WERI-Rb-1 (cell line): ENCODE measurements at places on chromosomes 3 and 15.

DNA sequence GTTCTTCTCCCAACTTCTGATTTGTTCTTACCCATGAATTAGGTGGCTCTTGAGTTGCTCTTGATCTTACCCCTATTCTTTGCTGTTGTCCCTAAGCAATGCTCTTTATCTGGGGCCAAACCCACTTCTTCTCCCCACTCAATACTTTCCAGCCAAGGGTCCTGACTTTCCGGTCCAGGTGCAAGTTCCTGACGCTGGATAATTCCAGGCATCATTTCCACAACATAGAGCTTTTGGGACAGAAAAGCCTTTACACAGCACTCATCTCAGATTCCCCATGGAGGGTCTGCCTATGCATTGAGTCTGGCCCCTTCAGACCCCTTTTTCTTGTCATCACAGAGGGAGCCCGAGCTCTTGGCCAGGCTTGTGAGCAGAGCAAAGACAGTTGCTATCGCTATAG lies 85.4 kb upstream of the BOC start:
- no peak for DNase-seq

DNA sequence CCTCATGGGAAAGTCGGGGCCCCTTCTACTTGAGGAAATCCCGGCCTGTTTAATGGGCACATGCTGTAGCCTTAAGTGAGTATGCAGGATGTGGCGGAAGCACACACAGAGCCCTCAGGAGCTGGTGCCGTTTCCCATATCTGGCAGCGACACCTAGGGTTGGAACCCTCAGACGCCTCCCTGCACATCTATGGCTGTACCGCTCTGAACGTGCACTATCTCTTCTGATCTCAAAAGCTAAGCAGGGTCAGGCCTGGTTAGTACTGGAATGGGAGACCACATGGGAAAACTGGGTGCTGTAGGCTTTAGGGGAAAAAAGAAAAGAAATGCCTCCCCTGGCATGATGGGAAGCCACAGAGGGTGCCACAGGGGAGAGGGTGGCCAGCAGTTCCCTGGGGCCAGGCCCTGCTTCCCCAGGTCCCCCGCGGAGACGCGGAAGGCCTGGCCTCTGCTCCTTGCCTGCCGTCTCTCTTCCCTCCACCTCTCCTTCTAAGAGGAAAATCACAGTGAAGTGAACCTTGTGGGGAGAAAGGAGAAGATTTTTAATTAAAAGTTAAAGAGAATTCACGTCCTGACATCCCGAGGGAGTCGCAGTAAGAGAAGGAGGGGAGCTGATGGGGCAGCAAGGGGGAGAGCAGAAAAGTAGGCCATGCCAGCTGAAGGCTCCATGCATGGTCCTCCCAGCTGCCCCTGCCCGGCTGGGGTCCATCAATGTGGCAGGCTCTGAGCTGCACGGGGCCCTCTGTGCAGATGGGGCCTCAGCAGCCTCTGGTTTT lies 60.5 kb upstream of the TMEM115 start:
- DNase-seq: no peak

GRCh38 chr3:17747890-17748247 lies 5.4 kb upstream of the TBC1D5 start:
- DNase-seq: no peak

DNA sequence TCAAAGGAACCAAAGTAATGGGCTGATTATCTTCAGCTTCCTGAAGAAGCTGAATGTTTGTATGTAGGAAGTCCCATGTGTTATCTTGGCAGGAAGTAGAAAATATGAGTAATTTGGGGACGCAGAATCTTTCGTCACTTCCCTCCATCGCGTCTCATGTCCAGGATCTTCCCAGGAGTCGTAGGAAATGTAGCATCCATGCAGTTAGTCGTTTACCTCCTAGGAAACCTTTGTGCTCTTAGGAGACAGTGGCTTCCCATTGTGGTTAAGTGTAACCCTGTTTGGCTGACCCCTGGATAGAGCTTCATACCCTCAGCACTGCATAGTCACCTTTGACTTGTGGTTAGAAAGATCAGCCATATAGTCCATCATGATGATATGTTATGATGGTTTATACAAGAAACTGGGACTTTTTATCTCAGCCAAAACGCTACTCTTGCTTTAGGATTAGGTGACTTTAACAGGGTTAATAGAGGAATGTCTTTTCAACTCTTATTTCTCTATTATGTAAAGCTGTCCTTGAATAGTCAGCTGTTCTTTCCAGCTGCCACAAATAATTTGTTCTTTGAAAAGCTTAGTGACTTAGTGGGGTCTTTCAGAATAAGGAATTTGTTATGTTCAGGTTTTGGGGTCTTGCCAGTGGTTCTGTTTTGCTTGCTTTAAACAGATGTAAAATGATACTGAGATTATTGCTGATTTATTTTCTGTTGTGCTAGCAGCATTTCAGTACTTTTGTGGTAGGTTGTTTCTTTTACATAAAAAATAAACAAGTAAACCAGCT lies 92.2 kb downstream of the KLHL25 start:
- DNase-seq: no peak

GRCh38 chr3:147851062-147851461 lies 441.9 kb downstream of the ZIC1 start:
- DNase-seq: no peak

DNA sequence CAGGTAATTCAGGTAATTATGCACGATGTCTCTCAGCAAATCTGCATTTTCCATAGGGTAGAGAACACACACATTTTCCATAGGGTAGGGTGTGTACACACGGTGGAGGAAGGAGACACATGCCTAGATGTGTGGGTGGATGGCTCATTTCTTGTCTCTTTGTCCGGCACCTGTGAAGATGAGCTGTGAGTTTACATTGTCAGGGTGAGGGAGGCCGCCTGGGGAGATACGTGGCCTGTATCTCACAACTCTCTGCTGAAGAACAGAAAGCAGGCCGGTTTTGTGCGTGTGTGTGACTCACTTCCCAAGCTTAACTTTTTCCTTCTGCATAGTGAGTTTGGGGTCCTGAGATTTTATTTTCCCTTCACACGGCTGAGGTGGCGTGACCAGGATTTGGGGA lies 60.3 kb downstream of the SLC6A6 start:
- no peak for DNase-seq

DNA sequence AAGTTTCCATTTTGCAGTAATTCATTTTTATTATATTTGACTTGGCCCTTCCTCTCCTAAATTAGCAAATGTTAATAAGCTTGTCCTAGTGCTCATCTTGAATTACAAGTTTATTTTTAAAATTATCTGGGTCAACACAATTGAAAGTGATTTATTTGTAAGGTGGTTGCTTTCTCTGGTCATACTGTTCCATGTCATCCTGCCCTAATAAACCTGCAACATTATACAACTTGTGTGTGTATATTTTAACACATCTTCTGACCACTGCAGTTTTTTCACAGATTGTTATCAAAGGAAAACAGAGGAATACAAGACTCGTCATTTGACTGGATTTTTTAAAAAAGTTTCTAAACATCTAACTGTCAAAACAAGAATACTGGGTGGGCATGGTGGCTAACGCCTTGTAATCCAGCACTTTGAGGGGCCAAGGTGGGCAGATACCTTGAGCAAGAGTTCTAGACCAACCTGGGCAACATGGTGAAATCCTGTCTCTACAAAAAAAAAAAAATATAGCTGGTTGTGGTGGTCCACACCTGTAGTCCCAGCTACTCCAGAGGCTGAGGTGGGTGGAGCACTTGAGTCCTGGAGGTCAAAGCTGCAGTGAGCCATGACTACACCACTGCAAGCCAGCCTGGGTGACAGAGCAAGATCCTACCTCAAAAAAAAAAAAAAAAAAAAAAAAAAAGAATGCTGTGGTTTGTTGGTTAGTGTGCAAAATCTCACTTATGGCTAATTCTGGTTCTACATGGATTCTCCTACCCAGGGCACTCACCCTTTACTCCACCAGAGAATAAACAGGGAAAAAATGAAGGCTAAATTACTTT lies 5.0 kb upstream of the LRRFIP2 start:
- no peak for DNase-seq

- DNase-seq: no peak
Measured at GRCh38 chr3:43028001-43028400, 48.9 kb downstream of the GASK1A start.

DNA sequence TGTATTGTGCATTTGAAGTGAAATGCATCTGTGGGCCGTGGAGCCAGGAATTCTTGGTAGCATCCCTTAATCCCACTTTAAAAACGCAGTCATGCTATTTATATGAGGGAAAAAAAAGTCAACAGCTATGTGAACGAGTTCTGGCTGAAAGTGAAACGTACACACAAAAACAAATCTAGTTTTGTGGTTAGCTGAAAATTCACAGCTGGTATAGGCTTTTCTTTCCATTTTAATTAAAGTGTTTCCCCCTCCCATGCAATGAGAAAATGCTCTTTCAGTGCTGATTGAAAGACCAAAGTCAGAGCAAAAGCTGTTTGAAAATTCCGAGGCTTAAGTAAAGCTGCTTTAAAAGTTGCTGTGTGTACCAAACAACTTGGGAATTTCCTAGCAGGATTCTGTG lies 297.4 kb downstream of the PLCL2 start:
- DNase-seq: no peak

GRCh38 chr3:195751560-195751959 lies 30.8 kb downstream of the MUC20 start:
- no peak for DNase-seq
